Foreskin melanocyte (primary cell): ENCODE measurements at places on chromosomes 6 and 20.

DNA sequence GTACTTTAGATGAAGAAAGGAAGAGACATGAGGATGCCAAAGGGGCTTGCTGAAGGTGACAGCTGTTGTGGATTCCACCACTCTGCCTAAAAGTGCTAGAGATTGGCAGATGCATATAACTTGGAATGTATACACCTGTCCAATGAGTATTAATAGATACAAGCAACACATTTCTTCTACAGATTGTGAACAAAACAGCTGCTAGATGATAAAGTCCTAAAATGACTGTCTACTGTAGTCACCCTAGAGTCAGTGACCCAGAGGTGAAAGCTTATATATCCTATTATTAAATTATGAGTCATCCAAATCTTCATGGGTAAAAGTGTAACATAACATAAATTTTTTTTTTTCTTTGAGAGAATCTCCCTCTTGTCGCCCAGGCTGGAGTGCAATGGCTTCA is 5.2 kb downstream of the RNF217 start:
- DNase-seq: no peak

DNA sequence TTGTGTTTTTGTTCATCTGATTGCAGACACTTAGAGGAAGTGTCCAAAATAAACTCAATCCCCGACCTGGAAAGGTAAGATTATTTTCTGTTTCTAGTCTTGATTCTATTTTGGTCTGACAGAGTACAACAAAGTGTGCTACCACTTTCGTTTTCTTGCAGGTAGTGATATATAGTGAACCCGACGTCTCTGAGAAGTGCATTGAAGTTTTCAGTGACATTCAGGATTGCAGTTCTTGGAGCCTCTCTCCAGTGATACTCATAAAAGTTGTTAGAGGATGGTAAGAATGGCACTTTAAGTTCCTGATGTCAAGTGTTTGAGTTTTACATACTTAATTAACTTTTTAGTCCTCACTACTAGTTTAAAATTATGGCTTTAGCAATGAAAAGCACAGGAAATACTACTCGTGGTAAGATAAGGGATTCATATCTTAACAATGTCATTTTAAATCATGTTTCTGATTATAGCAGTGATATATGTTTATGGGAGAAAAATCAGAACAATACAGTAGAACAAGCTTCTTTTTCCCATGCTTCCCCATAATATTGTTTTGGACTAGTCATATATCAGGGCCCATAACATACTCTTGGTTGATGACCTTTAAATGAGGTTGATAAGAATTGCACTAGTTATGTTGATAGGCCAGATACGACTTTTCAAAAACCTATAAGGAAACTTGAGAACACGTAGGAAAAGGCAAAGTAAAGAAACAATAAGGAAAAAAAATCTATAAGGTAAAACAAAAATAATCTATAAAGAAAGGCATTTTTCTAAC is 104.0 kb downstream of the RTN4IP1 start:
- no peak for DNase-seq

- no peak for DNase-seq
Observed at GRCh38 chr6:3592371-3592941, 135.6 kb upstream of the SLC22A23 start.

- DNase-seq: no peak
Observed at GRCh38 chr20:47263465-47264084, 92.9 kb downstream of the ZMYND8 start.

GRCh38 chr20:56091628-56092234 is 86.4 kb upstream of the CBLN4 start:
- DNase-seq: peak; percentile 75

GRCh38 chr6:83974409-83975050 is 59.0 kb upstream of the MRAP2 start:
- DNase-seq: no peak

DNA sequence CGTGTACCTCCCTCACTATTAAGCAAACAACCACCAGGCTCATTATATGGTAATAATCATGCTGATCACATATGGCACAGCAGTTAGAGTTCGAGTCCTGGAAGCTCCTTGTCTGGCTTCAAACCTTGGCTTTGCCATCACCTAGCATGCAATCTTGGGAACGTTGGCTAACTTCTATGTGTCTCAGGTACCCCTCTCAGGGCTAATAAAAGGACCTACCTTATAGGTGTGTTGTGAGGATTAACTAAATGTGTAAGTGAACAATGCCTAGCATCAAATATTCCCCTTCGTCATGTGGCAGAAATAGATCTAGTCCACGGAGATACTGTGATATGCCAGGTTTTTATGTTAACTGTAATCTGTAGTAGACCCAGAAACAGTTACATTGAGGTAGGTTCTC is 10.4 kb downstream of the CYP24A1 start:
- DNase-seq: no peak

GRCh38 chr20:38900606-38901005 is 25.6 kb upstream of the FAM83D start:
- no peak for DNase-seq
